Umbilical cord (tissue), 2 donors: ENCODE measurements at places on chromosomes 1 and 21. TPM values are rescaled to one million over a fixed set of nuclear protein-coding genes. Genes with fewer than 3 reads are reported as not detected.

Gene MROH7
- total RNA-seq = 4.1 TPM

DNA sequence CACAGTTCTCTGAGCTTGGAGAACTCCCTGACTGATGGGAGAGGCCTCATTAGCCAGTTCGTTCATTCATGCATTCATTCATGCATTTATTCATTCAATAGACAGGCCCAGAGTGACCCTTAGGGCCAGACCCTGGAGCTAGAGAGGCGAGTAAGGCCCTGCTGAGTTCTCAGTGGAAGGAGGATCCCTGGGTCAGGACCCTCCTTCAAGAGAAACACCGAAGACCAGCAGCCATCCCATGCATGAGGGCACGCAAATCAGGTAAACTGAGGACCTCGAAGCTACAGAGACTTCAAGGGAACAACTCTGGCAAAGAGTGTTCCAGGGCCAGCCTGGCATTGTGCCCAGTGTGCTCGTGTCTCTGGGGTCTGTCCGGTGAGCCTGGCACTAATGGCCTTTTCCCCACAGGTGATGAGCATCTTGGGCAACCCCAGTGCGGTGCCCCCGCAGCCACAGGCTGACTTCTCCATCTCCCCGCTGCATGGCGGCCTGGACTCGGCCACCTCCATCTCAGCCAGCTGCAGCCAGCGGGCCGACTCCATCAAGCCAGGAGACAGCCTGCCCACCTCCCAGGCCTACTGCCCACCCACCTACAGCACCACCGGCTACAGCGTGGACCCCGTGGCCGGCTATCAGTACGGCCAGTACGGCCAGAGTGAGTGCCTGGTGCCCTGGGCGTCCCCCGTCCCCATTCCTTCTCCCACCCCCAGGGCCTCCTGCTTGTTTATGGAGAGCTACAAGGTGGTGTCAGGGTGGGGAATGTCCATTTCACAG, 104.8 kb downstream of the PAX7 start:
- DNase-seq = no peak

Gene OR2W3
- 5.5 TPM for total RNA-seq

DNA sequence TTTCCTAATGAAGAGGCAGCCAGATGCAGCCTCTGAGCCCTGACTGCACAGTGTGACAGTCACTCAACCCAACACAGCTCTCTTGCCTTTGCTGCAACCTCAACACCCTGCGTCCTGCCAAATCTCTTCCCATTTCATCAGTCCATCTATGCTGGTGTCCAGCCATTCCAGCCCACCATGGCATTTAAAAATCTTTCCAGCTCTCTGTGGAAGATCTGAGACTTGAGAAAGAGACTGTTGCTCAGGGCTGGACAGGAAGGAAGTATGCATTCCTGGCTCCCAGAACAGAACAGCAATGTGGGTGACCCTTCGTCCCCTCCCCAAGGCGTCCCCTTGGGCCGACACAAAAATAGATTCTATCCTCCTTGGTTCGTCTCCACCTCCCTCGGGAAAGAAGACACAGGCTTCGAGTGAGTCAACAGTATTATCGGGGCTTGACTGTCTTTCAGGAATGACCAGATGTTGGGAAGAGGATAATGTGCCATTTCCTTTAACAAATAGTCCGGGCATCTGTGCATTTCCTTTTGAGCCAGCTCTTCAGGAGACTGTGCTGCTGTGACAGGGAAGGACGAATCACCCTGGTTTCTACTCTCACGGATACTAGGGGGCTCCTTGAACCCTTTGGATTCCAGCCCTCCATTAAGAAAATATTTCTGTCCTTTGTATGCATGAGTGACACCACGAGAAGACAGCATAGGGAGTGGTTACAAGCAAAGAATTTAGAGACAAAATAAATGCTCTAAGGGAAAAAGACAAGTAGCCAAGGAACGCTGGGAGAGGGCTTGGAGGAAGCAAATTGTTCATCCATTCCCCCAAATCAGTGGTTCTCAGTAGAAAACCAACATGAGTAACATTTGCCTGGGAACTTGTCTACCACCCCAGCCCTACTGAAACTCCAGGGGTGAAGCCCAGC, 111.4 kb upstream of the CDC42BPA start:
- DNase-seq = peak; percentile 66

GRCh38 chr1:156276966-156277381, 5.7 kb downstream of the SMG5 start:
- no peak for DNase-seq

- DNase-seq = no peak
These were observed 27.6 kb downstream of the NUP133 start for GRCh38 chr1:229480495-229480894.

Gene CACNA1S
- 0.96 TPM for total RNA-seq

- no peak for DNase-seq
These were observed 1087.5 kb downstream of the KCNT2 start for GRCh38 chr1:195520757-195521156.

Gene C1orf94
- total RNA-seq = 0.72 TPM

Gene RGS1
- 84.7 TPM for total RNA-seq

Gene CELA3B
- total RNA-seq = not detected

DNA sequence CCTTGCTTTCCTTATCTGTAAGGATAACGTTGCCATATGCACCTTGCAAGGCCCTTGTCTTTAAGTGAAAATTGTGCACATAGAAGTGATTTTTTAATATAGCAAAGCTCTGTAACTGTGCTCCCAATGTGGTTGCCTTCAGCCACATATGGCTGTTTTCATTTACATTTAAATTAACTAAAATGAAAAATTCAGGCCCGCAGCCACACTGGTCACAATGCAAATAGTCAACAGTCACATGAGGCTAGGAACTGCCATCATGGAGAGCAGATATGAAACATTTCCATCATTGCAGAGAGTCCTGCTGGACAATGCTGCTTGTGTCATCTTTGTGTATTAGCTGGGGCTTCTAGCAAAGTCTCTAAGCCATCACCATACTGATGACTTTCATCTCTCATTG, 83.4 kb downstream of the PGBD5 start:
- no peak for DNase-seq

- DNase-seq = peak; percentile 25
These were observed 36.9 kb upstream of the ST6GALNAC5 start for GRCh38 chr1:76830373-76830772.

- no peak for DNase-seq
These were observed 46.3 kb downstream of the XCL2 start for GRCh38 chr1:168497376-168497950.

- DNase-seq = no peak
These were observed 44.9 kb downstream of the MAP3K21 start for GRCh38 chr1:233372218-233373120.

Gene CELA2B
- not detected for total RNA-seq

Gene UBXN10
- 0.48 TPM for total RNA-seq

DNA sequence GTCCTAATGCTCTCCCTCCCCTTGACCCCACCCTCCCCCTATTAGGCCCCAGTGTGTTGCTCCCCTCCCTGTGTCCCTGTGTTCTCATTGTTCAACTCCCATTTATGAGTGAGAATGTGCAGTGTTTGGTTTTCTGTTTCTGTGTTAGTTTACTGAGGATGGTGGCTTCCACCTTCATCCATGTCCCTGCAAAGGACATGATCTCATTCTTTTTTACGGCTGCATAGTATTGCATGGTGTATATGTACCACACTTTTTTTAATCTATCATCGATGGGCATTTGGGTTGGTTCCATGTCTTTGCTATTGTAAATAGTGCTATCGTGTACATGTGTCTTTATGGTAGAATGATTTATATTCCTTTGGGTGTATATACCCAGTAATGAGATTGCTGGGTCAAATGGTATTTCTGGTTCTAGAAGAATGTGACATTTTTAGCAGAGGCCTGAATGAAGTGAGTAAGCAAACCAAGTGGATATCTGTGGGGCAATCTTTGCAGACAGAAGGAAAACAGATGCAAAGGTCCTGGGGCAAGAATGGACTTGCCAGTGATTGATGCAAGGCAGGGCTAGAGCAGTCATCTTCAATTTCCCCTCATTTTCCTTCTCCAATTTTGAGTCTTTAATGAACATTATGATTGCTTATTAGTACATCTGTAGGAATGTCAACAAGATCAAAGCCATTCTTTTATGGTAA, 50.2 kb downstream of the UBE4B start:
- peak; percentile 21 for DNase-seq

Gene SFN
- 21.4 TPM for total RNA-seq

GRCh38 chr1:209431813-209432442, 151.6 kb upstream of the CAMK1G start:
- DNase-seq = no peak

Gene RCSD1
- 17.8 TPM for total RNA-seq

DNA sequence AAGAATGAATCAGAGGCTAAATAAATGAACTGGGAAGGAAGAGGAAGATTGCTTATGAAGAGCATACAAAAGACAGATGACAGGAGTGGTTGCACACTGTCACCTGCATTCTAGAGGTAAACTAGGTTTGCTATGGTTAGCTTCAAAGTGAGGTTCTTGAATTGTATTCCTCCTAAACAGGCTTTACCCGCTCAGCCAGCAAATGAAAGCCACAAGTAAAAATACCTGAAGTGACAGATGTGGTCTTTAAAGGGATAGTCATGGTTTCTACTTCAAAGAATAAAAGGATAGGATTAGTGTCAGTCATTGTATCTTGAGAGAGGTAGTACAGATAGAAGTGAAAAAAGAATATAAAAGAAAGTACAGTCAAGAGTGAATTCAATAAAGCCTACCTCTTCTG, 32.4 kb upstream of the PRDX6 start:
- DNase-seq = no peak

Gene PGLYRP3
- not detected for total RNA-seq

- peak; percentile 11 for DNase-seq
These were observed 38.7 kb downstream of the HS2ST1 start for GRCh38 chr1:86953167-86953566.
